Effector CD4-positive, alpha-beta T cell (primary cell): ENCODE measurements at places on chromosomes 6 and 20.

DNA sequence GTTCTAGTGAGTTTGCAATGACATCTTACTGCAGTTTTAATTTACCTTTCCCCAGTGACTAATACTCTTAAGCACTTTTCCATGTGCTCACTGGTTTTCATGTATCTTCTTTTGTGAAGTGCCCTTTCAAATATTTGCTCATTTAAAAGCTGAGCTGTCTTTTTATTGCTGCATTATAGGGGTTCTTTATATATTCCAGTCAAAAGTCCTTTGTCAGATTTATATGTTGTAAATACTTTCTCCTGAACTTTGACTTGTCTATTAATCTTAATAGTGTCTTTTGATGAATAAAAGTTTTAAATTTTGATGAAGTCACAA, 50.2 kb upstream of the ELOVL5 start:
- DNase-seq: no peak

DNA sequence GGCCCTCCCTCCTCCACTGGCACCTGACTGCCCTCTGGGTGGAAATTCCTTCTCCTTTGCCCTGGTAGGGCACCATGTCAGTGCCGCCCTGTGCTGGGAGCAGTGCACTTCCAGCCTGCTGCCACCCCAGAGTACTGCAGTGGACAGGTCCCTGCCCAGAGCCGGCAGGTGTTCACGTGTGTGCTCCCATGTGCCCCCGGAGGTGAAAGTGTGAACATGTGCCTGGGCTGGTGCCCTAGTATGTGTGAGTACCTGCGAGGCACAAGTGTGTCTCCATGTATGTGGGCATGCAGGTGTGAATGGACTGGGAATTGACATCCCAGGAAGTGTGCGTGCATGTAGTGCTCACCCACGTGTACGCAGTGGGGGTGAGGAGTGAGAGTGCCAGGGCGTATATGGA, 29.4 kb downstream of the SDCBP2 start:
- DNase-seq: no peak

DNA sequence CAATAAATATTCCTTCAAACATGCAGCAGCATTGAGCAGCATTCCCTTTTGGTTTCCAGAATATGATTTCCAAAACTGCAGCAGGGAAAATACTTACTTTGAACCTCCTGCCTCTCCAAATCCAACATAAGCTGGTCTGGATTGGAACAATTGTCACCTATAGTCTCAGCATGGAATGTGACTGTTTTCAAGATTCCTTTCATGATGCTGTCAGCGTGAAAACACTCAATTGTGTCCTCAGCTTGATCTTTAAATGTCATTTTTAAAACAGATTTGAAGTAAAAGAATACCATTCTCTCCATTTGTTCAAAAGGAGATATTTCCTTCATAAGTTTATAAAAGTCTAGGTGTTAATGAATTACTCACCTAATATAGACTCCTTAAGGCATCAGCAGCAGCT, 993.9 kb downstream of the EYS start:
- DNase-seq: no peak

DNA sequence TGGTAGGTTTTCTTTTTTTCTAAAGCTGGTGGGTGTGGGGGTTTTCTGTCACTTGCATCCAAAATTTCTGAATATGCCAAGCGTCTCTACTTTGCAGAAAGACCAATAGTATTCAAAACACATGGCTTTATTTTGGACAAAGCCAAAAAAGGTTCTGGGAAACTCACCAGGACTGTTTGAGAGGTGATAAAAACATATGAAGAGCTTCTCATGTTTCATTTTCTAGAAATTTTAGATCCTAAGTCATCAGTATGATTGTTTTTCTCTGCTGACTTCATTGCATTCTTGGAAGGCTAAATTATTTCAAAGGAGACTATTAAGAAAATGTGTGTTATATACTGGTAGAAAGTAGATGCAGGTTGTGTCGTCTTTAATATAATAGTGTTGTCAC, 51.3 kb downstream of the GCLC start:
- DNase-seq: no peak

DNA sequence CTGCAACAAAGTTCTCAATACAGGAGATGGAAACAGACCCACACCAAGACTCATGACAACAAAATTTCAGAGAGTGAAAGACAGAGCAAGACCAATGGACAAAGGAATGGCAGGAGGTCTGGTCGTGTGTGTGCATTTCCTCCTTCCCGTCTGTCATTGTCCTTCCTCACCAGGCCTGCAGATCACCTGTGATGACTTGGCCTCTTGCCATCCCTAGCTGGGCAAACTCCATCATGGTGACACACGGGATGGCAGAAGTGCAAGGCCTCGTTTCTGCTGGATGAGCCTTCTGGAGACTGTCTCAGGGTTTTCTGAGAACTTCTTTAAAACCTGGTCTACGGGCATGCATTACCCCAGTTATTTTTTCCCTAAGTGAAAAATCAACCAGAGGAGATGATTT, 49.2 kb downstream of the RPP21 start:
- DNase-seq: no peak

DNA sequence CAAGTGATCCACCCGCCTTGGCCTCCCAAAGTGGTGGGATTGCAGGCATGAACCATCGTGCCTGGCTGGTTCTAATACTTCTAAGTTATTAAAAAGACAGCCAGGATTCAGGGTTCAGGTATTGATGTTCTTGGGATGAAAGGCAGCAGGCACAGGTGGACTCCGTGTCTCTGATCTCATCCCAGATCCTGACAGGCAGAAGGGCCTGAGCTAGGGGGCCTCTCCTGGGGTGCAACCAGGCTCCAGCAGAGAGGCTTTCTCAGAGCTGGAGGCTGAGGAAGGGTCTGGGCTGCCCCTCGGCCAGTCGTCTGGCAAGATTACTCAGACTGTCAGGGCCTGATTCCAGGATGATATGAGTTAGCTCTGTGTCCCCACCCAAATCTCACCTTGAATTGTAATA, 106.3 kb downstream of the SCML4 start:
- DNase-seq: no peak

GRCh38 chr20:62362991-62363919, 3.9 kb downstream of the LAMA5 start:
- no peak for DNase-seq

DNA sequence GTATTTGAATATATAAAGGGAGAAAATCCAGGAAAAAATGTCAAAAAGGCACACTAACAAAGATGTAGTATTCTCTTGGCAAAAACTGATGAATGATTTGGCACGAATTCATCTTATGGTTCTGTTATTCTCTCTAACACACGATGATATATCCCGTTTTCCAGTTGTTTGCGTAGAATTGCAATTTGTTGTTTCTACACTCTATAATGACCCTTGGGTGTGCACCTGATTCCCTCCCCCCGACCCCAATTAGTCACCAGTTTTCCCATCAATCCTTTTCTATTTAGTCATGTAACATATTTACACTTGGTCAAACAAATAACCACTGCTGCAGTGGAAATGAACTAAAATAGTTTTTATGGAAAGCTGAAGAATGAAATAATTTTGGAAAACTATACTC, 1.5 kb upstream of the ARID1B start:
- no peak for DNase-seq

GRCh38 chr20:955656-956055, 39.5 kb upstream of the ANGPT4 start:
- no peak for DNase-seq

GRCh38 chr6:101728388-101728787, 334.9 kb downstream of the GRIK2 start:
- no peak for DNase-seq

- DNase-seq: peak; percentile 74
Measured at GRCh38 chr20:63635431-63636141, 8.7 kb upstream of the GMEB2 start.

- peak; percentile 66 for DNase-seq
Measured at GRCh38 chr6:722077-722524, 29.2 kb upstream of the EXOC2 start.

DNA sequence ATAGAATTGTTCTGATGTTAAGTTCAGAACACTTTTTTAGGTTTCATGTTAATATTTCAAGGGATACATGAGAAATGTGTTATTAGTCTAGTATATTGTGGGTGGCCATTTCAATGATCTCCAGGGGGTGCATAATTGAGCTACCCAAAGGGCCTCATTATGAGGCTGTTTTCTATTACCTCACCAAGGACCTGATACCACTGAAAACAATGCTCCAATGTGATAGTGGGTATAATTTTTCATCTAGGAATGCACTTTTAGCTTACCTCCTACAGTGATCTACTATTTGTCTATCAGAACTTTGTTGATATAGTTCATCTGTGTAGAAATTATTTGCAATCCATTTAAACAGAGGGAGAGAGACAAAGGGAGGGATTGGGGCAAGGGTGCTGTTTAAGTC, 106.8 kb upstream of the HS3ST5 start:
- DNase-seq: no peak

DNA sequence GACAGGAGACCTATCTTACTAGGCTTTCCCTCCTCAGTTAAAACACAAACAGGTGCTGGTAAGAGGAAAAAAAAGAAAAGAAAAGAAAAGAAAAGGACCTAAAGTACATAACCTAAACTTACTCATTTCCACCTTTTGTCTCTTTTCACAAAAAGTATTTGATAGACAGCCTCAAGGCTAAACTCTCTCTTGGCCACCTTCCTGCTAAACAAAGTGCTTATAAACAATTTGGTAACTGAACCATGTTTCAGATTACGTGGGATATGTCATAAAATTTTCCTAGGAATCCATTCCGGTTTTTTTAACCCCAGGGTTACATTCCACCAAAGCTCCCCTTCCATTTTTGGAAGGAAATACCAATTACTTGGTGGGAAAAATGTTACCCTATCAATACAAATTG, 109.0 kb downstream of the PRND start:
- no peak for DNase-seq

- no peak for DNase-seq
Measured at GRCh38 chr6:144307880-144308279, 22.7 kb downstream of the UTRN start.
